Stimulated activated CD4-positive, alpha-beta T cell treated with anti-CD3 and anti-CD28 coated beads, Interleukin-4, amount 100 ng/mL, for 1 hour (primary cell): ENCODE measurements at places on chromosomes 3 and 15.

- peak; percentile 25 for DNase-seq
Observed at GRCh38 chr15:59298225-59298853, 74.3 kb downstream of the MYO1E start.

DNA sequence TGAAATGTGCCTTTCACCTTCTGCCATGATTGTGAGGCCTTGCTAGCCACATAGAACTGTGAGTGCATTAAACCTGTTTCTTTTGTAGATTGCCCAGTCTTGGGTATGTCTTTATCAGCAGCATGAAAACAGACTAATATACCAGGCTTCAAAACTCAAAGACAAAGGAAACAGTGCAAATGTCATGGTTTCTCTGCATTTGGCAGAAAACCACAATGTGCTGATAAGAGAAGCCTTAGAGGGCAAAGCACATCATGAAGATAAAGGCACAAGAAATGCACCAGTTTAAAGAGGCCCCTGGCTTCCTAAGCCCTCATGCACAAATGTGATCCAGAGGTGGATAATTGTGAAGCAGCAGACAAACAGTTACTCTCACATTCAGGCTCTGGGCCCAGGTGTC lies 259.2 kb downstream of the CPNE4 start:
- DNase-seq: no peak

DNA sequence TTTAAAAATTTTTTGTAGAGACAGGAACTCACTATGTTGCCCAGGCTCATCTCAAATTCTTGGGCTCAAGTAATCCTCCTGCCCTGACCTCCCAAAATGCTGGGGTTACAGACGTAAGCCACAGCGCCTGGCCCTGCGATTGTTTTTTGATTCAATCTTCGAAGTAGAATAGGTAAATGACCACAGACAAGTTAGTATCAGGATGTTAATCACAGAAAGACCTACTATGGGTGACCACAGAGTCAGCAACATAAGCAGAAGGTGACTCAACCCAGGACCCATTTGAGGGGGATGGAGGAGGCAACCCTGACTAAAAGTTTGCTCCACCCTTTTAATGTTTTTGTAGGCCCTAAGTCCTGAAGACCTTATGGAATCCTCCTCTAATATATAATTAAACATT lies 10.0 kb upstream of the USP3 start:
- DNase-seq: no peak

DNA sequence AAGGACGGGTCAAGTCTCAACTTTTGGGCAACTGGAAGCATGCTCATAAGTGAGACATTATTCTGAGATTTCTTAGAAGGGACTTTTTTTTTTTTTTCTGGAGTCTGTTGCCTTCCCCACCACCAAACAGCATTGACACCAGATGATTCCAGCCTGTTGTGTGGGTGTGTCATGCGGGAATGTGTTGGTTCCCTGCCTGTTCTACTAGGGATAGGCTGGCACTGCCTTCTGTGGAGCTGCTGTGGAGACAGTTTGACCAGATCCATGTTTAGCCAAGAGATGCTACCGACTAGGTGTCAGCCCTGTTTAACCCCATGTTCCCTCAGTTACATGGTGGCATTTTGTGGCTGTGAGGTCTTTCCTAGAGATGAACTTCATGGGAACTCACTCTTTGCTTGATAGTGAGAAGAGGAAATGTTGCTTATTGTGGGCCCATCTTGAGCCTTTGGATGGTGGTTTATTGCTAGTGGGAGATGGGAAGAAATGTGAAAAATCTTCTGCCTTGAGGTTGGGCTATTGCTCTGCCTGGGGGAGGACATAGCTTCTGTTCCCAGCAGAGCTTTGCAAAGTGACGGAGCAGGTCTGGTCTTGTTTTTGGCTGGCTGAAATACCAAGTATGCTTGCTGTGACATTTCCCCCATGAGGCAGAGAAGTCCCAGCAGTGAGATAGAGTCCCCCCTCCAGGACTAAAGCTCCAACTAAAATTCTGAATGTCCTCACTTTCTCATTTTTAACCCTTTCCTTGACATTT lies 31.3 kb downstream of the TRAK1 start:
- no peak for DNase-seq

DNA sequence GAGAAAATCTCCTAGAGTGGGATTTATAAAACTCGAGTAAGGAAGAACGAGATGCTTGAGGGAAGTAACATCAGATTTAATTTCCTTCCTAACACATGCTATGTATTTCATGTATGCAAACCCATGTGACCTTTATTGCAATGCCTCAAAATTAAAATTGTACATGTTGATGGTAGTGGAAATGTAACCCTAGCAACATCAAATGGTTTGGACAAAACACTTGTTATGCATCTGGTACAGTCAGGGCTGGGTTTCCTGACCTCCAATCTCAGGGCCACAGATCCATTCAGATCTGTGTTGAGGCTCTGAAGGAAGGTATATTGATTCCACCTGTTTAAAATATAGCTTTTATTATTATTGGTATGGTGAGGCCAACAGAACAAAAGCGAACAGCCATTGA lies 246.0 kb downstream of the WNT5A start:
- no peak for DNase-seq

DNA sequence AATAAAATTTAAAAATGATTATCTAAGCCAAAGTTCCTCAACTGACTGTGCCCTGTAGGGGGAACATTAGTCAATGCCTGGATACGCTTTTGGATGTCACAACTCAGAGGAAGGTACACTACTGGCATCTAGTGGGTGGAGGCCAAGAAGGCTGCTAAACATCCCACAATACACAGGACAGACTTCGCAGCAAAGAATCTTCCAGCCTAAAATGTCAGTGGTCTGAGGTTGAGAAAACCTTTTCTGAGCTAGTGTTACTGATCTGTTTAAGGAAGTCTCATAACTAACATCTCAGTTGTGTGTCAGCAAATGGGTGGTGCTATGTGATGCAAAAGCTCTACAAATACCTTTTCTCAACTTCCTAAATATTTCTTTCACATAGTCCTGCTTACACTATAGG lies 20.9 kb upstream of the LDHAL6B start:
- DNase-seq: no peak

GRCh38 chr3:86519819-86520218 lies 471.1 kb downstream of the VGLL3 start:
- no peak for DNase-seq
